ENCODE measurements at places on chromosomes 12 and 14.

- no peak for DNase-seq
These were observed 151.9 kb upstream of the MYL2 start for GRCh38 chr12:111072299-111072698.

GRCh38 chr12:92908108-92908507 lies 21.0 kb downstream of the EEA1 start:
- no peak for DNase-seq

DNA sequence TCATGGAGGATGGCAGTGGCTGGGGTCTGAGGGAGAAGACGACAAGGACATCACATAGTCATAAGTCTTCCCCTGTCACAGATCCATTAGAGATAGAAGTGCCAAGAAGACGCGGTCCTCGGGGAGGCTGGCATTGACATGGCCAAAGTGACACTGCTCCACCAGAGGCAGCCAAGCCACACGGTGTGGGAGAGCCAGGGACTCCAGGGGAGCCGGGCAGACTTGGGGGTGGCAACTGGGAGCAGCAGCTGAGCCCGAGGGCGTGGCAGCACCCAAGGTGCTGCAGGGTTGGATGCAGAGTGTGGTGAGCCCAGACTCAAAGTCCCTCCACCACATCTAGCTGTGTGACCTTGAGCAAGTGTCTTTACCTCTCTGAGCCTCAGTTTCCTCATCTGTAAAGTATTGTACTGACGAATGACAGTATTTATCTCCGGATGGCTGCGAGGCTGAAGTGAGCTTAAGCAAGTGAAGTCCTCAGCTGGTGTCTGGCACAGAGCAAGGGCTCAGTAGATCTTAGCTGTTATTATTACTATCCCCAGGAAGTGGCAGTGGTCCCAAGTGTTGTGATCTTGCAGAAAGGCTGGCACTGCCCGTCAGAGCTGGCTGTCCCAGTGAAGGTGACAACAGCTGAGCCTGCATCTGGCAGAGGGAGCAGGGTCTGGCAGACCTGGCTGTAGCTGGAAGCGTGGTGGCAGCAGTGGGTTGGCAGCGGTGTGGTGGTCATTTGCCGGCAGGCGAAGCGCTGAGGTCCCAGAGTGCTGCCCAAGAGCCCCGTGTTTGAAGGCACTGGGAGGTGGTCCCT lies 54.9 kb downstream of the ZNF664 start:
- DNase-seq = no peak

DNA sequence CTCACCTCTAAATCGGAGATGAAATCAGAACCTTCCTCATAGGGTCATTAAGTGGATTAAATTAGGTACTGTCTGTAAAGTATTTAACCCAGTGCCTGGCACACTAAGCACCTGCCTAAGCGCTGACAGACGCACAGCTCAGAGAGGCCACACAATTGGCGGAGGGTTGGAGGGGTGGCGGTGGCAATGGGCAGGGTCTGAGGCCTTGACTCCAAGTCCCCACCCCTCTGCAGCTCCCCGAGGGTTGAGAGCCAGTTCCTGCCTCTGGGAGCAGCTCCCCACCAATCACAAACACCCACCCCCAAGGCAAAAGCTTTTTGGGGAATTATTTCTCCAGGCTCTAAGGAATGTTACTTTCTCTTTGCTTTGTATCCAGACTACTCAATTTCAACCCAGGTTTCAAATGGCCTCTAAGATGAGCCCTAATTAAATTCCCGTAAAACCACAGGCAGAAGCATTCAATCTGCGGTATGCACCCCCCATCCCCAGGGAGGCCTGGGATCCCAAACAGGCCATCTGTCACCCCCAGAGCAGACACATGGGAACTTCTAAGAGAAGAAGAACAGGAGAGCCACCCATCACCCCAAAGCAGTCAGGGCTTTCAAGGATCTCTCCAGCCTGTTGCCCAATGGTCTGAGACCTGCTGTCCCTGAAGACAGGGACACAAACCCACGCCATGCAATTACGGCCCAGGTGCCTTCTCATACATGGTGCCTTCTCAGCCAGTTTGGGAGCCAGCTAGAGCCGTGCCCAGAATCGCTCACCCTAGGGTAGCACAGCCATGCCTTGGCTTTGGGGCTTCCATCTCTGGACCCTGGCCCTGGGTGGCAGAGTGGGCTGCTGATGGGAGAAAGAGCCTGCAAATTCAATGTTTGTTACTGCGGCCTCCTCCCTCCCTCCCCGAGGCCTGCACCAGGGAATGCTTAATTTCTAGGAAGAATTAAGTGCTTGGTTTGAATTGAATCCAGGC lies 66.1 kb downstream of the CHGA start:
- no peak for DNase-seq

DNA sequence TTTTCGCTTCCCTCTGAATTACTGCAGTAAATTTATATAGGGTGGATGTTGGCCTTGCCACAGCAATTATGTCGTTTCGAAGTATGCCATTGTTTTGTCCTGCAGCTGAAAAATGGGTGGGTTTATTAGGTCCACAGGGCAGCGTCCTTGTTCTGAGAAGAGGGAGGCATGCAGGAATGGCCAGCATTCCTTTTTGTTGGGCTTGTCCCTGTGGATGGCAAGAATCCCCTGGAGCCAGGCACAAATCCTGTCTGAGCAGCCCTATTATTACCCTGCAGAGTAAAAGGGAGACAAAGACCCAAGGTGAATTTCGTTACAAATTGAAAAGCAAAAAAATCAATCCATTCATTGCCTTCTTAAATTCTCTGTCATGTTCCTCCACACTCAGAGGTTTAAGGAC lies 88.1 kb downstream of the CHST11 start:
- no peak for DNase-seq

DNA sequence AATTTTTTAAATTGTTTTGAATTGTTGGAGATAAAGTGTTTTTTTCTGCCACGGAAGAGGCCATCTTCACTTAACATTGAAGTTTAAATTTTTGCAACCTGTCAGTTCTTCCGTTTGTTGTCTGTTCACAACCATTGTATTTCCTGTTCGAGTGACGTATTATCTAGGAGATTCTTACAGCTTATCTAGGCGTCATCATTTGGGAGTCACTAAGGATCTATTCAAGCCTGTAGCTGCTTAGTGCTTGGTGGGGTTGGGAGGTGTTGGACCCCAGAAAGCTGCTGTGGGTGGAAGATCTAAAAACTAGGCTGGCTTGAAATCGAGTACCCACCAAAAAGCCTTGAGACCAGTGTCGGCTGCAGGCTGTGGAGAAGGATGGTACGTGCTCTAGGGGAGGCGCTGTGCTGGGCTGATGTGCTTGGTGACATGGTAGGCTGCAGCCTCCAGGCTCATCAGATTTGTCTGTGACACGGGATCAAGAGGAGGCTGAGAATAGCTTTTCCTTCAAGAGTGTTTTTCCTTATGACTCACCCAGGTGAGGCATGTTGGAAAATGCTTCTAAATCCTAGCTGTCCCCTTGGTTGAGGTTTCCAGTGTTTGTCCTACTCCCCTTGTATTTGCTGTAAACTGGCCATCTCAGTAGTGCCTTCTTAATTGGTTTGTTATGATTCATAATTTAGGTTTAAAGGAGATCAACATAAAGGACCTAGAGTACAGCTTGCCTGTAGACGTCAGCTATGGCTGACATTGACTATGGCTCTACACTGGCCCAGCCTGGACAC lies 57.8 kb downstream of the ATG14 start:
- DNase-seq = no peak

DNA sequence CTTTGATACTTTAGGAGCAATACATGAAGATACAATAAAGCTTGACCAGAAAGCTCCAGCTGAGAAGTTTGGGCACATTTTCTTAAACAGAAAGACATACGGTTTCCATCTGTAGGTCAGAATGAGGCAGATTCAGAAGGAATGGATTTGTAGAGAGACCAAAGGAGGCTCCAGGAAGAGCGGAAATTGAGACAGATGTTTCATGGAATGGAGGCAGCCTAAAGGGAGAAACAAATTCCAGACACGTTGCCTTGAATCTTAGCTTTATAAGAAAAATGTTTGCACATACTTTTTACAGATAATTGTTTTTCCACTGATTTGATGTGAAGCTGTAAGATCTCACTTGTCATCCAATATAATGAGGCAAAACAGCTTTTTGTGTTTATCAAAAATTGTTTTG lies 24.8 kb downstream of the EPYC start:
- peak; percentile 44 for DNase-seq

- no peak for DNase-seq
These were observed 57.2 kb downstream of the TSPAN19 start for GRCh38 chr12:84978921-84979320.

- peak; percentile 50 for DNase-seq
These were observed 42.0 kb upstream of the ATP2B1 start for GRCh38 chr12:89750389-89751351.

- DNase-seq = peak; percentile 16
These were observed 21.6 kb downstream of the MRPS35 start for GRCh38 chr12:27732281-27732680.

DNA sequence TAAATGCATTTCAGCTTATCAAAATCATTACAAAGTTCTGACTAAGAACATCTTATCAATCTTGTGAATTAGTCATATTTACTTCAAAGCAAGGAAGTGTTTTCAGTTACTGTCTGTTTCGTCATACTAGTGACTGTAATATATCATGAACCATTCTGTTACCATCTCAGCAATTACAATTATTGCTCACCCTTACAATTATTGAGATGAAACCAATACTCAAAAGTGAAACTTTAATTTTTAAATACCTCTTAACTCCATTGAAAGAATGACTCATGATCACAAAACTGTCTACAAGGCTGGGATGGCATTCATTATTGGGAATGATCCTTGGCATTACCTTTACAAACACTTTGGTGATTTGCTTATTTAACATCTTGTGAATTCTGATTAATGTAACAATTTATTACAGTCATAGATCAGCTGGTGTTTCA lies 90.3 kb downstream of the RPS6KA5 start:
- no peak for DNase-seq

DNA sequence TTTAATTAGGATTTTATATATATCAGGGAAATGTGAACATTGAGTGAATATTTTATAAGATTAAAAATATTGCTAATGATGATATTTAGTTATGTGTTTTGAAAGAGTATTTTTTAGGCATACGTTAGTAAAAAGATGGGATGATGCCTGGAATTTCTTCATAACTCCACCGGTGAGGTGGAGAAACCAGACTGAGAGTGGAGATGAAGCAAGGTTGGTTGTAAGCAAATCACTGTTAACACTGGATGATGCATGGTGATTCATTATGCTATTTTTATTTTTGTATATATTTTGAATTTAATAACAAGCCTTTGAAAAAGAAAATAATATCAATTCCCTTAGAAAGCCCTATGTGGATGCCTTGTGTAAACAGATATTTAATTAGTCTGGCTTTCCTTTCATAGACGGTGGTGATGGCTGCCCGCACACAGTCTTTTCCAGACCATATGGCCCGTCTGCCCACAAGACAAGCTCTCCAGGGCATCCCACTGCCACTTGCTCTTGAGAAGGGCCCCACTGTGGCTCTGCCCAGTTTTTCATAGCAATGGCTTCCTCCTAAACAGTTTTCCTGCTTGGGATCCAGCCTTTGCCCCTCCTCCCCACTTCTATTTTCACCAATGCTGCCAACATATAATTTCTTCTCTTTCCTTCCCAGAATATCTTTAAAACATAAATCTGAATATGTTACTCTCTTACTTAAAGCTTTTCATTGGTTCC lies 95.4 kb downstream of the HELB start:
- no peak for DNase-seq

DNA sequence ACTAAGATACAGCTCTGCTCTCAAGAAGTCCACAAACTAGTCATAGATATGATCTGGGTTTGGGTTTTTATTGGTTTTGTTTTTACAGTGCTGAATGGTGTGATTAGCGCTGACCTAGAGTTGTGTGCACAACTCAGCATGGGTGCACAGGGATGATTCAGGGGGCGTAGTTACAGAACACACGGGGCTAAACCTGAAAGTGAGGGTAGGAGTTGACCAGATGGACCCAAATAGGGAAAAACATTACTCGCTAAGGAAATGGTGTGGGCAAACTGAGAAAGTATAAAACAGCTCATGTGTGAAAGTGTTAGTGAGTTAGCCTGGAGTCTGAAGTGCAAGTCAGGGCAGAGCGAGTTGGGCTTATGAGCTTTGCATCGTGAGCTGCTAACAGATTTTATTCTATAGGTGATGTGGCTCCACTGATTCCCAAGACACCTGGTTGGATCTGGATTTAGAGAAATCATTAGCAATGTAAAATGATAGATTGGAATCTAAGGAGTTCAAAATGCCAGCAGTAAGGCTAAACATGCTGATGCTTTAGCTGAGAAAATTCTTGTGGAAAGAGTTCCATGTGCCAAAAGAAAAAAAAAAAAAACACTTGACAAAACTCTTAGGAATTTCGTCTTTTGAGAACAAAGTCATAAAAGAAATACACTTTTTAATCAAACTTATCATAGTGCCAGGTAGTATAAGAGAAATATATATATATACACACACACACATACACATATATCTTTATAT lies 134.9 kb downstream of the SLC5A8 start:
- DNase-seq = peak; percentile 17

- DNase-seq = no peak
These were observed 14.1 kb upstream of the NCOR2 start for GRCh38 chr12:124581307-124582107.

DNA sequence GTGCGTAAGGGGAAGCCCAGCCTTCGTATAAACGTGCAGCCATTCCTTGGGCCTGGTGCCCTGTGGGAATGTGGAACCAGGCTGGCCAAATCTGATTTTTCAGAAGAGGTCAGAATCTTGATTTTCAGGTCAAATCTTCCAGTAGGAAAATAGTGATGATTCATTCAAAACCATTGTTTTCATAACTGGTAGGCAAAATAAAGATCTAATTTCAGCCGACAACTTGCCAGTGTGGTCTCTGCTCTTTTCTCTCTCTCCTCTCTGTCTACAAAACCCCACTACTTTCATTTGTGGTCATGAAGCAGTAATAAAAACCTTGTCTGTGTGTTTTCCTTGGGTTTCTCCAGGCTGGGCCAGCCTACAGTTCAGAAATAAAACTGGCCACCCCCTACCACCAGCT lies 135.1 kb downstream of the RBM19 start:
- no peak for DNase-seq

DNA sequence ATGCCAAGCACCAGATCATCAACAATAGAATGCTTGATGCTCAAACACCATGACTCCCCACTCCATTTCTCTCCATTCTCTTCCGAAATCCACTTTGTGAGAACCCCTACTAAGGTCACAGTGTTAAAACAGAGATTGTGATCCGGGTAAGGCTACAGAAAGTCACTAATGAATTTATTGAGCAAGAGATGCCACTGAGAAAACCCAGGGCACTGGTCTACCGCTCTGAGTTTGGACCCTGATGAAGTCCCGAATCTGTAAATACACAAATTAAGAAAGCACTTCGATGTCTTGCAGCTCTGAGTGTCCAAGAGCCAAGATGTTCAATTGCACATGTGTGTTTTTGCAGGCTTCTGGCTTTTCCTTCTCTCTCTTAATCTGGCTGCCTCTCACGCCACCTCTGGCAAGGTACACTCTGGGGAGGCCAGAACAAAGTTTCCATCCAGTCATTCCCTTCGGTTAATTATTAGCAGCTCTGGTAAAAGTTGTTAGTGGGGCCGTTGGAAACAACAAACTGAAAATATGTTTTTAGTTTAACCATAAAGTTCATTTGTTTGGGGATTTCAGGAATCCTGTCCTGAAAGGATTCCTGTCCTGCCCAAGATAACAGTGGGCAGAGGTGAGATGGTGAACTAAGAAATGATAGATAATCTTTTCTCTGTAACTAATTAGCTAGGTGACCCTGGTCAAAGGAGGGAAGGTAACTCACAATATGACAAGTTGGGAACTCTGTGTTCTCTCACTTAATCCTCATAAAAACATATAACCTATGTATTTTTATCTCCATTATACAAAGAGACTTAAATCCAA lies 75.4 kb downstream of the BTG1 start:
- DNase-seq = no peak

GRCh38 chr12:49985981-49986380 lies 13.2 kb downstream of the AQP6 start:
- no peak for DNase-seq
